NCI-H187 treated with DMSO at 0.1 percent for 48 hours (cell line): ENCODE measurements at places on chromosomes 5 and 9.

GRCh38 chr5:1490376-1490775 is 33.4 kb downstream of the LPCAT1 start:
- DNase-seq: no peak

GRCh38 chr5:114319236-114319635 is 42.6 kb upstream of the KCNN2 start:
- no peak for DNase-seq

DNA sequence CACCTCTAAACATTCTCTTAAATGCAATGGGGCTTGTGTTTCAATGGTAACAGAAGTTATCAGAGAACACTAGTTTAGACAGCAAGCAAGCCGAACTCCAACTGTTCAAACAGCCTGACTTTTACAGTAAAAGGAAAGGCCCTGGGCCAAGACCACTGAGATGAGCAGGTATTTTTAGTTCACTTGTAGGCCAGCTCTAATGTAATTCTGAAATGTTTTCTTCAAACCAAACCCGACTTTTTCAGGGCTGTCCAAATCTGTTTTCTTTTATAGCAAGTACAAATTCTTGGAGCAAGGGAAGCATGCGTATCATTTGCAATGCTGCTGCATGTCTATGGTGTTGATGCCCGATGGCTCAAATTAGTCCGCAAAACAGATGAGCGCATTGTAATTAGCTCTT is 192.9 kb downstream of the SLF1 start:
- DNase-seq: no peak

DNA sequence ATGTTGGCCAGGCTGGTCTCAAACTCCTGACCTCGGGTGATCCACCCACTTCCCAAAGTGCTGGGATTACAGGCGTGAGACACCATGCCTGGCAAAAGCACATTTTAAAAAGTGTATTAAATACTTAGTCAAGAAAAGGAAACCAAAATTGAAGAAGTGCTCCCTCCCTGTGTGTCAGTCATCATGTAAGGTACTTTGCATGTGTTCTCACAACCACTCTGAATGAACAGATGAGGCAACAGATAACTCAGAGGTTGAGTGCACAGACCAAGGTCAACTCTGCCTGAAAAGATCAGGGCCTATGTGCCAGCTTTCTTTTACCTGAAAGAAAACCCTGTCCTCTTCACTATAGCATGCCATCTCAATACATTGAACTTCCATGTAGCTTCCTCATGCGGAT is 289.7 kb downstream of the MRPS30 start:
- DNase-seq: no peak

- no peak for DNase-seq
Observed at GRCh38 chr5:120436996-120437395, 27.1 kb upstream of the PRR16 start.

- no peak for DNase-seq
Observed at GRCh38 chr5:14714706-14715105, 50.2 kb downstream of the OTULIN start.

- DNase-seq: no peak
Observed at GRCh38 chr5:140239461-140239860, 63.4 kb downstream of the PFDN1 start.

DNA sequence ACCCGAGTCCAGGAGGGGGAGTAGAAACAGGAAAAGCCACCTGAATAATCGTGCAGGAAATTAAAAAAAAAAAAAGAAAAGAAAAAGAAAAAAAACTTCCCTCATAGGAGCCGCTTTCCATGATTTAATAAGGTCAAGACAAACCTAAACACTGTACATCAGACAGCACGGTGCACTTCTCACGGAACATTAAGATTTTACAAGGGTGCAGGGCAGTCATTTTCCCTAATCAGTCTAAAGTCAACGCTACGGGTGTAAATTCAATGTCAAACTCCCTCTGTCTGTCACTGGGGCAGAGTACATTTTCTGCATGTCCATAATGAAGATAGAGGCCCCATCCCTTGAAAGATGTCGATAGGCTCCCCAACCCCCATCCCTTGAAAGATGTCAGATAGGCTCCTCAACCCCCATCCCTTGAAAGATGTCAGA is 139.7 kb downstream of the TSSK1B start:
- no peak for DNase-seq

DNA sequence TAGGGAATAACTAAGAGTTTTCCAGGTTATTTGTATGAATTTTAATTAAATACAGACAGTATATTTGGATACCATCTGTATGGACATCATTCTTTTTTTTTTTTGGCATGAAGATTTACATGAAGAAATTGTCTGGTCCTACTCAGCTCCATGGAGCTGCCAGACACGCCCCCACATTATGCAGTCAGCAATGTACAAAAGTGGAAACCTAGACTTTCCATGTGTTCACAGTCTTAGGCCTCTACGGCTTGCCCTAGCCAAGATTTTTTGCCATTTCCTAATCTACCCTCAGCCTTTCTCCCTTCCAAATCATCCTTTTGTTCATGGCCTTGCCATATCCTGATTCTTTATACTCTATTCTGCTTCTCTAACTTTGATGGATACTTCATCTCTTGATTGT is 207.1 kb downstream of the SGCD start:
- no peak for DNase-seq

GRCh38 chr5:150791536-150791935 is 13.0 kb downstream of the SMIM3 start:
- DNase-seq: no peak

GRCh38 chr9:98071737-98072136 is 15.2 kb downstream of the NANS start:
- no peak for DNase-seq

GRCh38 chr9:37719526-37719925 is 34.1 kb upstream of the TRMT10B start:
- no peak for DNase-seq

- no peak for DNase-seq
Observed at GRCh38 chr5:34533582-34534522, 122.3 kb upstream of the RAI14 start.

DNA sequence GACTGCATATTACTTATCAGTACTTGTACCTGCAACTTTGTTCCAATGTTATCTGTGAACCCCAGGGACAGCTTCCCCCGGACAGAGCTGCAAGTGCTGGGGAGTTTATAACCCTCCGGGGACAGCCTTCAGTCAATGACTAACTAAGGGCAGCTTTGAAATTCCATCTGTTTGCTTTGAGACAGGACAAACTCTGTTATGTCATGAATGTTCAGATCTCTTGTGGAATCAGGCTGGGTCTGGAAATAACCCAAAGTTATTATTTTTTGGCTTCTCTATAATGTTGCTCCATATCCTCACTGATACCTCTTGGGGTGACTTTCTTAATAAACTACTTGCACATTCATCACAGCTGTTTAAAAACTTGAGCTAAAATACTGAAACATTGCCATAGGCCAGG is 617.5 kb upstream of the TLE4 start:
- DNase-seq: no peak

- DNase-seq: no peak
Observed at GRCh38 chr9:122155796-122156195, 3.8 kb downstream of the NDUFA8 start.

- DNase-seq: no peak
Observed at GRCh38 chr5:139251281-139251687, 42.3 kb upstream of the MATR3 start.

DNA sequence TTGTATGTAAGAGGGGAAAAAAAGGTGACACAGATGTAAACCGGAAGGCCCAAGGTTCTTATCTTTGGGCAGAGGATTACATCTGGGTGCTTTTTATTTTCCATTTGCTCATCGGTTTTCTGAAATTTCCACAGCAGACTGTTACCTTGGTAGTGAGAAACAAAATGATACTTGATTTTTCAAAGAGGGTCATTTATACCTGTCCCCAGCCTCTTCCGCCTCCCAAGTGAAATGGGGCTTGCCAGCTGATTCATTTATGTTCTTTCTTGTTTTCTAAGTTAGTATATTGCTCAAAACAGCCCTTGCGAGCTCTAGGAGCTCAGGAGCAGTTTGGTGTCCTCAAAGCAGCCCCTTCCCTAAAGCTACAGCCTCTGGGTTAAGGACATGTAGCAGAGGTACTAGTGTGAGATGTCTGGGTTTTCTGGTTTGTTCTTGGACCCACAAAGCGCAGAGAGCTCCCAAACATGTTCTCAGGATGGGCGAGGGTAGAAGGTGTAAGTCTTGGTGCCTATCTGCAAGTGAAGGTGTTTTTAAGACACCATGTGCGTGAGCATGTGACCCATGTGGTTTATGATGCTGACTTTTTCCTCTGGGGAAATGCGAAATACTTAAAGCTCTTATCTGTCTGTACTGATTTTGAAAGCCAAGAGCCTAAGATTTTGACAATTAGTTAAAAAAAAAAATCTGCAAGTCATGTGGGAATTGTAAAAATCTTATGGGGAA is 38.3 kb downstream of the DAPK1 start:
- DNase-seq: no peak

- DNase-seq: no peak
Observed at GRCh38 chr9:130197888-130198287, 25.7 kb downstream of the NCS1 start.

GRCh38 chr5:95718203-95718602 is 12.9 kb upstream of the RHOBTB3 start:
- DNase-seq: no peak

DNA sequence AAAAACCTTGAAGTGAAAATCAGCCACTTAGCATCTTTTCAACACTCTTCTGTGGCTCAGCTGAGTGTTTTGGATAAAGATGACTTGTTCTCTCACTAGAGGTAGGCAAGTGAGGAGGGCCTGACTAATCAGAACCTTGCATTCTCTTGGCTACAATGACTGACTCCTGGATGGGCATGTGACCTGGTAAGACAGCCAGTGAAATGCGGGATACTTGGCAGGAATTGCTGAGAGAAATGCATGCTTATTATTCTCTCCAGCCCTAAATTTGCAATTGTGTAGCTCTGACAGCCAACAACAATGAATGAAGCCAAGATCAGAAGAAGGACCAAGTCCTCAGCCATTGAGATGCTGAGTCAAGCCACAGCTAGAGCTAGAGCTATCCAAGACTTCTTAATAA is 490.5 kb upstream of the ZNF608 start:
- no peak for DNase-seq

GRCh38 chr5:144117412-144117811 is 53.0 kb downstream of the YIPF5 start:
- DNase-seq: no peak
